ENCODE measurements at places on chromosomes 16 and 17.

DNA sequence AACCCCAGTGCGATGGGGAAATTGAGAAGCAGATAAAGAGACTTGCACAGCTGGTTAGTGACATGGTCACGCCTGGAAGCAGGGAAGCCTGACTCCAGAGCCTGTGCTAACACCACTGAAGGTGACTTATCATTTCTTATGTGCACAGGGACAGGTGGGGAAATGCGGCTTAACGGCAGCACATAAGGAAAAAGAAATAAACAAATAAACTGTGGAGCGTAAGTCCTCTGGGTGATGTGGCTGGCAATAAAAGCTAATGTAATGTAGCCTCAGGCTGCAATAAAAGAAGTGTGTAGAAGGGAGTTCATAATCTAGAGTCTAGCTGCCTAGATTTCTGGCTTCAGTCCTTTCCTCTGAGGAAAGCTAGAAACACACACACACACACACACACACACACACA lies 10.6 kb downstream of the CDH11 start:
- DNase-seq, result no peak

DNA sequence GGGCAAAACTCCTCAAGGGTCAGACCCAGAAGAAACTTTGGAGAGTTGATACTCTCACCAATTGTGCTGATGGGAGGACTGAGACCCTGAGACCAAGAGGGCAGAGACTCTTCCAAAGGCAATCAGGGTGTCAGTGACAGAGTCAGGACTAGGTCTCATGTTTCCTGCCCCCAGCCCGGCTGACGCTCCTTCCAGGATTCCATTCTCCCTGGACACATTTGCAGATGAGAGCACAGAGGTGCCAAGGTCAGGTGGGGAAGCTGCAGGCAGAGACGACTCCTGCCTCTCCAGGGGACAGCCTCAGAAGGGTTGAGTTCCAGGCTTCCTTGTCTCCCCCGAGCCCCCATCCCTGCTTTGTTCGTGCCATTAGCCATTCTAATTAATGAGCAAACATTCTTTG lies 174.1 kb downstream of the WSCD1 start:
- DNase-seq, result no peak

DNA sequence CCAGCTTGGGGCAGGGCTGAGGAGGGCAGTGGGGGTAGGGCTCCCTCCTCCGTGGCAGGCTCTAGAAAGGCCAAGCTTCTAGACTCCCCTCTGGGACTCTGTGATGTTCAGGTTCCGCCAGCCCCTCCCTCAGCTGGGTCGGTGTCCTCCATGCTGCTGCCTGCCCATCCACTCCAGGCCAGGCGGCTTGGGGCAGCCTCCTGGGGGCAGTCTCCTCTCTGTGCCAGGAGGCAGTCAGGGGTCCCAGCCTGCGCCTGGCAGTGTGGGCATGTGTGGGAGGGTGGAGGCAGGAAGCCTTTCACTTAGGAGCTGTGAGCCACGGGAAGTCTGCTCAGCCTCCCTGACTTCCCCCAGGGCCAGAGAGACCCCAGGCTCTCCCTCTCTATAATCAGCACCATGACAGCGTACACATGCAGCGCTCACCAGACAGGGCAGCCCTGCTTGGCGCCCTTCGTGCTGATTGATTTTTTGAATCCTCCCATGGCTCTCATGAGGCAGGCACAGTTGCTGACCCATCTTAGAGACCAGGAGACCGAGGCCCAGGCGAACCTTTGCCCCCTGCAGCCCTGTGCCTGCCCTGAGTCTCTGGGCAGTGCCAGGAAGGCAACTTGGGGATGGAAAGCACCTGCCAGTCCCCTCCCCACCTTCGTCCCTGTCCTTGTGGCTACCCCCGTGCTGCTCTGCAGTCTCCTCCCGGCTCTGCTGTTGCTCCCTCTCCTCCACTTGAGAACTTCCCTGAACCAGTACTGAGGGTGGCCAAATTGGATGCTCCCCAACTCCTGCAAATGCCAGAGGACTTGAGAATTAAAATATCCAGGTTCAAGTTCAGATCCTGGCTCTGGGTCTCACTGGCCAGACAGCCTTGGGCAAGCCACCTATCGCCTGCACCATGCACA lies 234.7 kb upstream of the GSE1 start:
- no peak for DNase-seq

- DNase-seq, result no peak
These were observed 57.8 kb upstream of the IL34 start for GRCh38 chr16:70588565-70588964.

DNA sequence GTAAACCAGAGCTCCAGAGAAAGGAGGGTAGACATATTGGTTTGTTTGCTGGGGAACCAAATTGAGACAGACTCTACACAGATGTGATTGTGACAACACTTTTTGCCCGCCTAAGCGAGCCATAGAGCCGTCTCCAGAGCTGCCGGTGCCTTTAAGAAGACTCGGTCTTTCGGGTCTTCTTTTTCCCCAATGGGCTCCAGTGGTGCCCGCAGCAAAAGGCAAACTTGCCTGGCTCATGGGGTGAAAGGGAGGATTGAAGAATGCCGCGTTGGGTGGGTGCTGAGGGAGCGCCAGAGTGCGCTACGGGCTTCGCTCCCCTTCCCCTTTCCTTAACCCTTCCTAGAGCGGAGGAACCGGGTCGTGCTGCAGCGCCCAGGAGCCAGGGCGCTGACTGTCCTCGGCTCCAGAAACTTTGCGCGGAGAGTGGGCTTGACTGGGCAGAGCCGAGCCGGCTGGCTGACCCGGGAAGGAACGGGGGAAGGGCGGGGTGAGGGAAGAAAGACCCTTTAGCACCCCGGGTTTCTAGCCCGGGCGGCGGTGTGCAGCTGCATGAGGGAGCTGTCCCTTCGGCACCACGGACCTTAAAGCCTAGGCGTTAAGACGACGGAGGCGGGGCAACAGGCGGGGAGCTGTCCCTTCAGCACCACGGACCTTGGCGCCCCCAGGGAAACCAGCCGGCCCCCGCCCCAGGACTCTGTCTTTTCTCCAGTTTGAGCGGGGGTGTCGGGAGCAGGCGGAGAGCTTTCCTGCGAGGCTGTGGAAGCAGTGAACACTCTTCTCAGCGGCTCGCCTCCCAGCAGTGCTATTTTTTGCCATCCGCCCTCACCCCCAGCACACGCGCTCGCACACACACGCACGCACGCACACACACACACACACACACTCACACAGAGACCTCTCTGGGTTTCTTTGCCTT lies at the start of gene CACNG3:
Gene CACNG3 (plus strand): TSS at position 880 of the 916 bp plus-strand sequence. CDS start 420 bp downstream, outside the sequence.
- no peak for DNase-seq

Measured in fibroblast of skin of left biceps (primary cell).